IMR-90 (cell line): ENCODE measurements at places on chromosomes 12 and 14. TPM values are rescaled to one million over a fixed set of nuclear protein-coding genes. Genes with fewer than 3 reads are reported as not detected.

DNA sequence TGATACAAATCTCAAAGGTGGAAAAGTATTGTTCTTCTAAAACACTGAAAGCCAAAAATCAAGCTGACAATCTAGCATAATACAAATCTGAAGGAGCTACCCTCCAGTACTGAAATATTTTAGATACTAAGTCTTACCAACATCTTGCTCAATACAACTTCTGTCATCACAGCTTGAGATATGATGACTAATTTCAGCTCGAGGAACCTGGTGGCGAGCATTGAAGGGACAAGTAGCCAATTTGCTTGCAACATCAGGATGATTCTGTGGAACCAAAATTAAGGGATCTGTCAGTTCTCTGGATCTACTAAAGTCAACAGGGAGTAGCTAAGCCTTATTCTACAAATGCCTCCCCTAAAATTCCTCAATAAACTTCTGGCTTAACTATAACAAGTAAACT lies 10.4 kb downstream of the GTSF1 start:
- DNase-seq: peak; percentile 27

Gene PLEKHD1
- total RNA-seq: under 0.01 TPM in 1 of 2 replicates, not detected in the other

DNA sequence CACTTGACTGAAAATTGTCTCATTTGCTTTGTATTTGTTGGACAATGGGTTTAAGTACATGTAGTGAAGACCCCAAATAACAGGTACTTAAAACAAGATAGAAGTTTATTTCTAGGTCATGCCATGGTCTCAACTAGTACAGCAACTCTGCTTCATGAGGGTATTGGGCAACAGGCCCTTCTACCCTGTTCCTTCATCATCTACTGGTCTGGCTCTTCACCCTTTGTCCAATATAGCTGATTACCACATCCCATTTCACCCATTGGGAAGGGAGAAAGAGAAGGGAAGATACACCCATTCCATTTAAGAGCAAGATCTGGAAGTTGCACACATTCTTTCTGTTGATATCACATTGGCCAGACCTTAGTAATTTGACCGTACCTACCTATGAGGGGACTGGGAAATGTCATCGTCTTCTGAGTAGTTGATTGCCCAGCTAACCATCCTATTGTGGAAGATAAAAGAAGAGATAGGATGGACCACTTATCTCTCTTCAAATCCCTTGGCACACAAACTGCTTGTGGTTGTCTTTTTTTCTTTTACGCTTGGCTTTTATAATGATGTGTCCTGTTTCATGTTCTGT lies 104.6 kb downstream of the DIP2B start:
- no peak for DNase-seq

GRCh38 chr12:31896514-31897039 lies 62.6 kb upstream of the RESF1 start:
- peak; percentile 38 for DNase-seq

Gene GCH1
- total RNA-seq: 0.54 and 0.56 TPM in 2 replicates

GRCh38 chr14:57009585-57010515 lies 199.6 kb upstream of the OTX2 start:
- no peak for DNase-seq

DNA sequence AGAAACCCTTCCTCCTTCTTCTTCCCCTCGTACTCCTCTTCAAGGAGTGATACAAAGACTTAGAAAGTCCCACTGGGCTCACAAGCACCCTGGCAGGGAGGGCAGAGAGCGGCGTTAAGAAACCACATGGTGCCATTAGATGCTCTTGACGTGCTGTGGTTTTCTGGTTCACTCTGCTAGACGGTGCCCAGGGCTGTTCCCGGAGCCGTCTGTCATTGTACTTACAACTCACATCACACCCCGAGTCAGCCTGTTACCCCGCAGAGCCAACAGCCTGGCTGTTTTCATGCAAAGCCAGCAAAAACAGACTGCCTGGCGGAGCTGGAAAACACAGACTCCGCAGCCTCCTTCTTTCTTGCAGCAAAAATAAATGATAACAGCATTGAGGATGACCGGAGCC lies 232.6 kb upstream of the TBX3 start:
- no peak for DNase-seq

GRCh38 chr14:69753860-69754259 lies 13.1 kb upstream of the SRSF5 start:
- no peak for DNase-seq

Gene MARCHF9
- total RNA-seq: 1.1 TPM in 2 replicates

GRCh38 chr12:99627459-99627858 lies 20.1 kb upstream of the GARIN6 start:
- DNase-seq: no peak

Gene PRR4
- total RNA-seq: 0.72 and 0.83 TPM in 2 replicates

- DNase-seq: no peak
Measured at GRCh38 chr12:131113568-131114270, 160.0 kb downstream of the ADGRD1 start.

DNA sequence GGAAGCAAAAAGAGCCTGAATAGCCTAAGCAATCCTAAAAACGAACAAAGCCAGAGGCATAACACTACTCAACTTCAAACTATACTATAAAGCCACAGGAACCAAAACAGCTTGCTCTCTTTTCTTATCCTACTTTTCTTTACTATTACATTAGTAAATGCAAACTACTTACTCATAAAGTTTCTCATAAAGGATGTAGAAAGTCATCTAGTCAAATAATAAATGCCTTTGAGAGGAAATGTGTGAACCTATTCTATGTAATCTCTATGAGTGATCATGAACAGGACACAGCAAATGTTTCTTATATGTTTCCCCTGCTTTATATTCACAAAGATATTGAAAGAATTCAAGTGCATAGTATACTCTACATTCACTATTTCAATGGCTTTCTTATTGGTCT lies 176.9 kb upstream of the MDGA2 start:
- DNase-seq: no peak

Gene SLC25A21
- 0.90 and 2.5 TPM in 2 replicates for total RNA-seq

Gene LRTM2
- total RNA-seq: not detected in 2 replicates

DNA sequence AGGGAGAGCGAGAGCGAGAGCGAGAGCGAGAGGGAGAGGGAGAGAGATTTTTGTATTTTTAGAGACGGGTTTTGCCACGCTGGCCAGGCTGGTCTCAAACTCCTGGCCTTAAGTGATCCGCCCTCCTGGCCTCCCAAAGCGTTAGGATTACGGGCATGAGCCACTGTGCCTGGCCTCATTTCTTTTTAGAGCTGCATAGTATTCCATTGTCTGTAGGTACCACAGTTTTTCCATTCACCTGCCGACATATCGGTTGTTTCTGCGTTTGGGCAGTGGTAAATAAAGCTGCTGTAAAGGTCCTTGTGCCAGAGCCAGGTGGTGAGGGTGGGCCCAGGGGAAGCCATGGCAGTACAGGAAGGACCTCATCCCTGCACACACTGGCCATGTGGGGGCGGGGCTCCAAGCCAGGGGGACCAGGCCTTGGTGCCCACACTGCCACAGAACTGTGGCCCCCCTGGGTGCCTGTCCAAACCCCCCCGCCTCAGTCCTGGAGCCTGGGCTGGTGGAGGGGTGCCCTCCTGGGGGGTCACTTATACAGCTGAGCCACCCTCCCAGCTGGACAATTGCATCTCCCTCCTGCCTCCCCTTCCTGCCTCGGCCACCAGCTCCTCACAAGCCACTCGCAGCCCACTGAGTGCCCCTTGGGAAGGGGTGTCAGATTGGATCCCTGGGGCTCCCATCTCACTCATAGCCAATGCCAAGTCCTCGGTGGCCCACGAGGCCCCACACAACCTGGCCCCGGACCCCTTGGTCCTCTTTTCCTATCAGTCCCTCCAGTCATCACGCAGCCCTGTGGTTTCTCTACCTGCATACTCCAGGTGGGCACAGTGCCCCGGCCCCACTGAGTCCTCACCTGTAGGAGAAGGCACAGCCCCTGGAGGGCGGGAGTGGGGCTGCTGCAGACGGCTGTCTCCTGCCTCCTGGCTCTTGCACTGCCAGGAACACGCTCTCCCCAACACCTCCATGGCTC lies 1.7 kb upstream of the PUS1 start:
- DNase-seq: no peak

DNA sequence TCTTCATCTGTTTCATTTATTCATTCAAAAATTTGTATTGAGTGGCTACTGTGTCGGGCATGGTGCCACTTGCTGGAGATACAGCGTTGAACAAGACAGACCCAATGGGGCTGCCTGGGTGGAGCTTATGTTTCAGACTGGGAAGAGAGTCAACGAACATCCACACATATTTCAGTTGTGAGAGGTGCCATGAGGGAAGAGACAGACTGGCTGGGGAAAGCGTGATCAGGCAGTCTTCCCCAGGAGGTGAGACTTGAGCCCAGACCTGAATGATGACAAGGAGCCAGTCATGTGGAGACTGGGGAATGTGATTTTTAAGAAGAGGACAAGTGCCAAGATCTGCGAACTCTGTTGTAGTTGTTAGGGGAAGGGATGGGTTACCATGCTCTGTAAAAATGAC lies 12.2 kb downstream of the BICD1 start:
- DNase-seq: no peak

DNA sequence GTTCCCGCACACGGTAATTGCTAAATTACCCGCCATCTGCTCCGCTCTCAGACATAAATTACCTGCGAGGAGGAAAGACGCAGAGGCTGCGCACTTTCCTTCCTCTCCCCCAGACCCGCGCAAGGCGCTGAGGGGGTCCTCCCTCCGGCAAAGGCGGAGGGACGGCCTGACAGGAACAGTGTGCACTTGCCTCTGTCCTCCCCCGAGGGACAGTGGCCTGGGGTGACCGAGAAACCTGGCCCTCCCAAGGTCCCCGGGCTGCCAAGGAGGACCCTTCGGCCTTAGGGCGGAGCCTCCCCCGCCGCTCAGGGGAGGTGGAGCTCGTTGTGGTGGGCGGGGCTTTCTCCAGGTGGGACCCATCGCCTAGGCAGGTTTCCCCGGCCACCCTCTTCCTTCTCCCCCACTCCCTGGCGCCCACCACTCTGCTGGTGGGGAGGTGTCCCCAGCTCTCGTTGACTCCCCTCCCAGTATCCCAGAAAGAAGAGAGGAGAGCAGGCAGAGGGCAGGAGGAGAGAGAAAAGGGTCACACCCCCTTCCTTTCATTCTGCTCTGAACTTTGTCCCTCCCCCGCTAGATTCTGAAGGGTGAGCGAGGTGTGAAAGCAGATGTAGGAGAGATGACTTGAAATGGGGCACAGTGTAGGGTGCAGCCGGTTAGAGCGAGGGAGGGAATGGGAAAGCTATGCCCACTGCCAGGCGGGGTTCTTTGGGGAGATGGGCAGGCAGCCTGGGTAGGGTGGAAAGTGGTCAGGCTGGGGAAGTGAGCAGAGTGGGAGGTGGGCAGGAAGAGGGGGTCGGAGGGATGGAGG lies 11.4 kb upstream of the CALCOCO1 start:
- DNase-seq: no peak

- no peak for DNase-seq
Measured at GRCh38 chr12:110543965-110544364, 39.2 kb downstream of the PPTC7 start.

DNA sequence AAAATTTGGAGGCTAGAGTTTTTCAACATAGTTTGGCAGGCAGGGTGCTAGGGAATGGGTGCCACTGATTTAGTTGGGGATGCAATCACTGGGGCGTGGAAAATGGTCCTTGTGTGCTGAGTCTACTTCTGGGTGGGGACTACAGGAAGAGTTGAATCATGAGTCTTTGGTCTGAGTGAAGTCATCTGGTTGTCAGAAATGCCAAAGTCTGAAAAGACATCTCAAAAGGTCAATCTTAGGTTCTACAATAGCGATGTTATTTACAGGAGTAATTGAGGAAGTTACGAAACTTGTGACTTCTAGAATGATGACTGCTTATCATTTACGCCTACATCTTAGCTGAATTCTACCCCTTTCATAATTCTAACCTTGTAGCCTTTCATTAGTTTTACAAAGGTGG lies 209.1 kb downstream of the NUBPL start:
- DNase-seq: no peak

Gene ZFHX2
- under 0.01 and 0.18 TPM in 2 replicates for total RNA-seq

DNA sequence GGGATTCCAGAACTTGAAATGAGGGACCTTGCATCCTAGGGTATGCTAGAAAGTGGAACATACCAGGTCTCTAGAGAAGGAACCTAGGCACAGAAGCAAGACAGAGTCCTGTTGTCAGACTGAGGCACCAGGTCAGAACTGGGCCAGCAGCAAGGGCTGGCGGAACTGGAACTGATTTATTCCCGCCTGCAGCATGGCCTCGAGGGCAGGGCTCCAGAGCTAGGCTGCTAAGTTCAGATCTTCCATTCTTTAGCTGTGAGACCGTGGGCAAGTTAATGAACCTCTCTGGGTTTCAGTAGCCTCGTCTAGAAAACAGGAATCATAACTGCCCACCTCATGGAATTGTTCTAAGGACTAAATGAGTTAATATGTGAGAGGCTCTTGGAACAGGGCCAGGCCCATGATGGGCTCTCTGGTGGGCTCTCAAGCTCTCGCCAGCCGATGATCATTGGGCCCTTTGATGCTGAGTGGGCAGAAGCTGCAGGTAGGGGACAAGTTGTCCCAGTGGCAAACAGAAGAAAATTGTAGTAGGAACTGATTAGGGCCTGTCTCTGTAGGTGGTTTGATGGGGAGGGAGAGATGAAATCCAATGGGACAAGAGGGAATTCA lies 199.8 kb downstream of the ZFP36L1 start:
- no peak for DNase-seq

DNA sequence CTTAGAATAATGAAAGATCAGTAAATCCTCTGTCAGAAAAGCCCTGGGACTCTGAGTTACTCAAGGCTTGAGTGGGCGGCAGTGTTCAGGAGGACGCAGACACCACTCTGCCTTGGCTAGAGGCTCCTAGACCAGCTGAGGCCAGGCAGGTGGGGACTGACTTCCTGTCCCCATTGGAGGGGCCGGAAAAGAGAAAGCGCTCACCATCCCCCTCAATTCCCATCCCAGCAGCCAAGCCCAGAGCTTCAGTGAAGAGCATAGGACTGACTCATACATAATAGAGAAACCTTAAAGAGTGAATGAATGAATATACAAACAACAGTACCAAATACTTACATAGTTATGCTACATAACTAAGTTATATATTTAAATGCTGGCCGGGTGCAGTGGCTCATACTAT lies 62.0 kb downstream of the PLEKHG7 start:
- DNase-seq: peak; percentile 57

GRCh38 chr14:70077720-70078119 lies 111.0 kb downstream of the SLC8A3 start:
- no peak for DNase-seq

Gene RHOF
- total RNA-seq: 3.0 and 3.9 TPM in 2 replicates

Gene SERPINA4
- total RNA-seq: not detected in 2 replicates

DNA sequence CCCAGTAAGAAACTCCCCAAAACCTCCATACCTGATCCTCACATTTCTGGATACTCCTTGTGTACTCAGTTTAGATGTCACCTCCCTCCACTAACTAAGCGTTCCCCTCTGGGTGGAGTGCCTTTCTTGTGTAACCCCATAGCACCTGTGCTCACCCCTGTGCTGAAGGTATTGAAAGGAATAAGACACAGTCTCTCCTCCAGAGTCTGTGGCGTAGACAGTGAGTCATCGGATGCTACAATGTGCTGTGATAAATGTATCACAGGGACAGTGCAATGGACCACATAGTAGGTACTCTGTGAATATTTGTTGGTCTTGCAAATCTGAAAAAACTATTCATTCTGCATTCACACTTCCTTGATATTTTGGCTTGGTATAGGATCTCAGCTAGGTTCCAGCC lies 30.8 kb downstream of the TSPAN9 start:
- no peak for DNase-seq

DNA sequence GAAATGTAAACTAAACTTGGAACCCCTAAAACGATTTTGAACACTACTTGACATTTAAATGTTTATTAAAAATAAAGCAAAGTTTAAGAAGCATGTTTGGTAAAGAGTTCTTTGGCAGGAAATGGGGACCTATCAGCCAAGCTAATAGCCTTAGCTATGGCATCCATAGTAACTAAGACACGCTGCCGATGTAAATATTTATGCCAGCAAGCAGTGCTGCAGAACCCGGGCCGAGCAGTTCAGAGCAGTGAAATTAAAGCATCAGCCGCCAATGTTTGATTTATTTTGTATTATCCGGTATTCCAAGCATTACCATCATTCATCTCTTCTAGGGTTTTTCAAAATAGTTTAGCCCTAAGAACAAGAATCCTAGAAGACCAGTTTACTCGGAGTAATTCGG lies 61.6 kb downstream of the PPP2R5C start:
- peak; percentile 52 for DNase-seq
